NCI-H69 (cell line): ENCODE measurements at places on chromosomes 16 and 17.

DNA sequence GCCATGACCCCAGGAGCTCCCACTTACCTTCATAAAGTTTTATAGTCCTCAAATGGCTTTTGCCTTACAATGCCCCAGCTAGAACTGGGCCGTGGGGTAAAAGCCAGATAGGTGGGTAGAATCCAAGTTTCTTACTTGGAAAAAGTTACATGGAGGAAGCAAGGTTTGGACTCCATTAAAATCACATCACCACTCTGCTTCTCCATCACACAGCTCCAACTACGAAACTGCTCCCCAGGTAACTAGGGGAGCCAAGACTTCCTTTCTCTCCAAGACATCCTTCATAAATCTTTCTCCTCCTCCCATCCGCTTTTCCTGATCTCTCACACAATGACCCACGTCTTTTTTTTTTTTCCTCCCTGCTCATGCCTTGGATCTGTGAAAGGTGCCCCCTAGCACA is 130.8 kb upstream of the RCVRN start:
- no peak for DNase-seq

- peak; percentile 5 for DNase-seq
Measured at GRCh38 chr17:56325313-56326000, 172.2 kb downstream of the ANKFN1 start.

- no peak for DNase-seq
Measured at GRCh38 chr17:36920032-36921005, 17.0 kb upstream of the LHX1 start.

DNA sequence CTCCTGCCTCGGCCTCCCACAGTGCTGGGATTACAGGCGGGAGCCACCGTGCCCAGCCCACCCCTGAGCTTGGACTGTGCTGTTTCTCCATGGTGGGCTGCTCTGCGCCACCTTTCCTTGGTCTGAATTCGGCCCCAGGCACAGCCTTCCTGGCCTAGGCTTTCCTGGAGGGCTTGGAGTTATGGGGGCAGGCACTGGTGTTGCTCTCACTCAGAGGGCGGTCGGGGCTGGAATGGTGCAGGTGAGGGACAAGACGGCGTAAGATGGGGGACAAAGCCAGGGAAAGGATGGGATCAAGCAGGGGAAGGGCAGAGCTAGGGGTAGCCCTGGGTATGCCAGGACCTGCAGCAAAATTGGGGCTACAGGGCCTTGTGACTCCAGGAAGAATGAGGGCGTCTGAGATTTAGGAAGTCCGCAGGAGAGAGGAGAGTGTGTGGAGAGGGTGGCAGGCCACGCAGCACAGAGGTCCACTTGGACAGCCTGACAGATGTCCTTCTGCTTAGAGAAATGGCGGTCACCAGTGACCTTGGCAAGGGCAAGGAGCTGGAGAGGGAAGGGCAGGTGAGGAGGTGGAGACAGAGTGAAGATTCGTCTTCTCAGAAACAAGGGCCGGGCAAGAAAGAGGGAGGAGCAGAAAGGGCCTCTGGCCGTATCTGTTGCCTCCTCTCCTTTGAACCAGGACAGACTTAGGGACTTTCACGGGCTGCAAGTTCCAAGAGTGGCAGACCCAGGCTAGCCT is 1.6 kb upstream of the ATP6V0C start:
- no peak for DNase-seq

GRCh38 chr16:9545522-9546437 is 454.3 kb downstream of the HAPSTR1 start:
- no peak for DNase-seq

- no peak for DNase-seq
Measured at GRCh38 chr17:48463526-48463925, 33.5 kb upstream of the SKAP1 start.

- DNase-seq: no peak
Measured at GRCh38 chr17:37092071-37092470, 143.3 kb downstream of the AATF start.
